NCI-H1417 treated with DMSO at 0.1 percent for 48 hours (cell line): ENCODE measurements at places on chromosomes 7 and 10.

DNA sequence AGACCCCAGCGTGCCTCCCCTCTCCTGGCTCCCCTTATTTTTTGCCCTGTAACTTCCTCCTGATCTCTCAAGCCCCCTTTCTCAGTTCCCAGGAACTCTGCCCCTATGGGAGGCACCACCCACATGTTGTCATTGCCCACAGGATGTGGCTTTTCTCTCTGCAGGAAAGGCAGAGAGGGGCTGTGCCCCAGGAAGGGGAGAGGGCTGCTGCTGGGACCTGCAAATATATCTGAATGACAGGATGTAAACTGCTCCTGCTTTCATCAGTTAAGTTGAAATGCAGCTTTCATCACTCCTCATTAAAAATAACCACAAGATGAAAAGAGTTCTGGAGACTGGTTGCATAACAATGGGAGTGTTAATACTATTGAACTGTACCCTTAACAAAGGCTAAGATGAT lies 103.3 kb downstream of the CLEC2L start:
- DNase-seq = no peak

DNA sequence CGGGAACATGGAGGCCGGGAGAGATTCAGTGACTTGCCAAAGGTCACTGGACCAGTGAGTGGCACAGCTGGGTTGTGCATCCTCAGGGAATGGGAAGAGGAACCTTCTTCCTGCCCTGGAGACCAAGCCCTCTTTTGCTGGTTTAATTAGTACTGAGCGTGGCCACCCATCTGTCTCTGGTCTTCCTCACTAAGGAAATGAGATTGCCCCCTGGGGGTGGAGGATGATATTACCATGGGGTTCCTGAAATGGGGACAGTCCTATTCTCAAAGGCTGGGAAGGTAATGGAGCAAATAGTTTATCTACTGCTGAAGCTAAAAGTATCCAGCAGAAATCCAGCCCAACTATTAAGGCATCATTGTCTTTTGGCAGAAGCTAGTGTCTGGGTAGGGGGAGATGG lies 98.6 kb upstream of the FGFR2 start:
- DNase-seq = no peak

- no peak for DNase-seq
Measured at GRCh38 chr10:89959433-89960110, 258.2 kb downstream of the KIF20B start.

DNA sequence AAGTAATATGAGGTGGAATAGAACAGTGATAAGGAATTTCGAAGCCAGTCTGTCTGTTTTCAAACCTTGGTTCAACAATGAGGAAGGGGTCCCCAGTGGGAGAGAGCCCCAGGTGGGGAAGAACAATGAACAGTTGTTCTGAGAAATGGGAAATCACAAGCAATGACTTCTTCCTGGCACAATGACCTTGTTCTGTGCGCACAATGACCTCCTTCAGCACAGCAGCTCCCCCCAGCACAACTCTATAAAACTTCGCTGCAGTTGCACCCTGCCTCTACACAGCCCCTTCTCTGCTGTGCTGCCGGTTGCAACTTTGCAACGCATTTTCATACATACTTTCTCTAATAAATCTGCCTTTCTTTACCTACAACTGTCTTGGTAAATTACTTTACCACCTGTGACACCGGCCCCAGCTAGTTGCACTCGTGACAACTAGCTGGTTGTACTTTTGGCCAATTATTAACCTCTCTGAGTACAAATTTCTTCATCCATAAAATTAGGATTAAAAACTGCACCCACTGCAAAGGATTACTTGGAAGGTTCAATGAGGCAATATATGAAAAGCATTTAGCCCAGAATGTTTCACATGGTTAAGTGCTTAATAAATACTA lies 40.5 kb downstream of the ASB4 start:
- no peak for DNase-seq

DNA sequence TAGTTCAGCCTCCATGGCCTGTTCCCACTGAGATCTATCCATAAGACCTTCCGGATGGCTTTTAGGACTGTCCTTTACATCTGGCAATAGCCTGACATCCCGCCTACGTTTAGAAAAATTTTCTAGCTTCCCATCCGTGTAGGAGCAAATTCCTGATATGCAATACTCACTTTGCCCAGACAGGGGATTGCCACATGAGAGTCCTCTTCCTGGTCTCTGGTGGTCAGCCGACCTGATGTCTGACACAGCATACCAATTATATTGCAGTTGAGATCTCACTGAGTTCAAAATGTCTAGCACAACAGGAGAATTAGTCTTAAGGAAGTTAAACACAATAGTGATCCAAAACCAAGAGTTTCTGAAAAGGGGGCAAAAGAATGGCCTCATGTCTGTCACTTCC lies 9.4 kb upstream of the ETV1 start:
- DNase-seq = no peak

DNA sequence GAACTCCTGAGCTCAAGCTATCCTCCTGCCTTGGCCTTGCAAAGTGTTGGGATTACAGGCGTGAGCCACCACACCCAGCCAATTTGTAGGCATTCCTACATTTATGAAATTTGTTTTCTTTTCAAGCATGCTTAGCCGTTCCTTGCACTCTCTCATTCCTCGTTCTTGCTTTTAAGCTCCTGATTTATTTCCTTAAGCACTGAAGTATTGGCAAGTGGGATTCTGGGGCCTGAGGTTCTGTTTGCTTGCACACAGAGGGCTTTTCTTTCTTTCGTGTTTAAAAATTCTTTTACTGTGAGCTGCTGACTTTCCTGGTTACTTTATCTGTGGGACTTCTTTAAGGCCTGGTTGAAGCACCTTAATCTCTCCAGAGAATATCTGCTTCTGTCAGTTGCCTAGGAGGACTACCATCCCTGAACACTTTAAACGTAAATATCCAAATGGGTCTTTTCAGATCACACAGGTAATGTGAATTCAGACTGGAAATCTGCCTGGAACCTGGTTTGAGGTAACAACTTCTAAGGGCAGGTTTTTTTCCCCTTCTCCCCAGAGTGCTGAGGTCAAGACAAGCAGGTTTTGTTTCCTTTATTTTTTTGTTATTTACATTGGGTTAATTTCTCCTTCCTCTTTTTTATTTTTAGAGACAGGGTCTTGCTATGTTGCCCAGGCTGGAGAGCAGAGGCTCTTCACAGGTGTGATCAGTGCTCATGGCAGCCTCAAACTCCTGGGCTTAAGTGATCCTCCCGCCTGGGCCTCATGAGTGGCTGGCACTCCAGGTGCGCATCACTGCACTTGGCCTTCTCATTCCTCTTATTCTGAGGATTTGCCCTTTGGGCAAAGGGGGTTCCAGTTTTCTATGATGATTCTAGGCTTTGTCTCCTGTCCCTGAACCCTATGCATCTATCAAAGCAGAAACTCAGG lies 102.9 kb downstream of the PFKFB3 start:
- no peak for DNase-seq

- no peak for DNase-seq
Measured at GRCh38 chr10:129959544-129960480, 4.3 kb downstream of the EBF3 start.

- DNase-seq = no peak
Measured at GRCh38 chr10:87952612-87953011, 89.2 kb downstream of the PTEN start.
